Activated CD4-positive, alpha-beta T cell treated with anti-CD3 and anti-CD28 coated beads for 4 hours (primary cell): ENCODE measurements at places on chromosomes 6 and 20.

- no peak for DNase-seq
Measured at GRCh38 chr6:11358904-11359830, 126.7 kb upstream of the NEDD9 start.

GRCh38 chr6:125743604-125744003, 5.8 kb upstream of the HEY2 start:
- no peak for DNase-seq

DNA sequence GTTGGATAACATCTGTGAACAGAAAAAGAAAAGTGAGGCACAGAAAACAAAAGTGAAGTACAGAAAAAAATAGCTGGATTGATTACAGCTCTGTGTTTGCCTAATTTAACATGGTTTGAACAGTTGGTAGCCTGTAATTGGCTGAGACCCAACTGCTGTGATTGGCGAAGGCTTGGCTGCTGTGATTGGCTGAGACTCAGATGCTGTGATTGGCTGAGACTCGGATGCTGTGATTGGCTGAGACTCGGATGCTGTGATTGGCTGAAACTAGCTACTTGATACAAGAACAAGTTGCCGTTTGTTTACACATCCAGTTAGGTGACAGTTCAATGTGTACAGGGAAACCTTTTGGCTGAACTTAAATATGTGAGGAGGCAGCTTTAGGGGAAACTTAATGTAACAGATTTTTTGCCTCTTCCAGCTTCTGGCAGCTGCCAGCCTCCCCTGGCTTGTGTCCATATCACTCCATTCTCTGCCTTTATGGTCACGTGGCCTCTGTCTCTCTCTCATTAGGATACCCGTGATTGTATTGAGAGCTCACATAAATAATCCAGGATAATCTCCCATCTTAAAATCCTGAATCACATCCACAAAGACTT, 223.4 kb upstream of the FOXA2 start:
- DNase-seq: no peak

DNA sequence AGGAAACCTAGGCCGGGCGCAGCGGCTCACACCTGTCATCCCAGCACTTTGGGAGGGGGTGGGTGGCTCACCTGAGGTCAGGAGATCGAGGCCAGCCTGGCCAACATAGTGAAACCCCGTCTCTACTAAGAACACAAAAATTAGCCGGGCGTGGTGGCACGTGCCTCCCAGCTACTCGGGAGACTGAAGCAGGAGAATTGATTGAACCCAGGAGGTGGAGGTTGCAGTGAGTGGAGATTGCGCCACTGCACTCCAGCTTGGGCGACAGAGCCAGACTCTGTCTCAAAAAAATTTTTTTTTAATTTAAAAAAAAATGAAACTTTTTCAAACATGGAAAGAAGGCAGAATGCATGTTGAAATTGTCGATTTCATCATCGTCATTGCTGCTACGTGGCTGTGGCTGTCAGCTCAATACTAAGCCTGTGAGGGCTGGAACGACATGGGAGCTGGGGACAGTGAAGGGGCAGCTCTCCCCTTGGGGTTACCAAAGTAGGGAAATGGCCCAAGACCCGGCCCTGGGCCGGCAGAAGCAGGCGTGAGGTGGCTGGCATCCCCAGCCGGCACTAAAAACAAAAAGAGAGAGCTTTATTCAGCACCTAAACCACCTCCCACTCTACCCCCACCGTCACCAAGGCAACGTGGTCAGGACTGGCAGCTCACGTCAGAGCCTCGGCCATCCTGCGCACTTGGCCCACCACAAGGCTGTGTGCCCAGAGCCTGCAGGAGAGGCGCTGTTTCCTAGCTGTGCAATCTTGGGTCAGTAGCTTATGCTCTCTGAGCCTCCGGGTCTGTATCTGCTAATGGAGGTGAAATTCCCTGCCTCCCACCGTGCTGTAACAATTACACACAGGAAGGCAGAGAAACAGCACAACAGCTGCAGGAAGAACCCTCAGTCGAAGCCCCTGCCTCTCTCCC, 30.8 kb downstream of the AGPAT4 start:
- DNase-seq: no peak

- no peak for DNase-seq
Measured at GRCh38 chr6:75489025-75489424, 4.6 kb downstream of the FILIP1 start.

GRCh38 chr6:113719064-113719463, 138.1 kb upstream of the MARCKS start:
- no peak for DNase-seq

GRCh38 chr20:4840801-4841200, 119.1 kb downstream of the PRND start:
- DNase-seq: no peak

- no peak for DNase-seq
Measured at GRCh38 chr6:3409699-3410384, 47.0 kb downstream of the SLC22A23 start.

- DNase-seq: no peak
Measured at GRCh38 chr6:102028176-102028575, 634.7 kb downstream of the GRIK2 start.

GRCh38 chr6:21785164-21785563, 191.6 kb downstream of the SOX4 start:
- DNase-seq: no peak

DNA sequence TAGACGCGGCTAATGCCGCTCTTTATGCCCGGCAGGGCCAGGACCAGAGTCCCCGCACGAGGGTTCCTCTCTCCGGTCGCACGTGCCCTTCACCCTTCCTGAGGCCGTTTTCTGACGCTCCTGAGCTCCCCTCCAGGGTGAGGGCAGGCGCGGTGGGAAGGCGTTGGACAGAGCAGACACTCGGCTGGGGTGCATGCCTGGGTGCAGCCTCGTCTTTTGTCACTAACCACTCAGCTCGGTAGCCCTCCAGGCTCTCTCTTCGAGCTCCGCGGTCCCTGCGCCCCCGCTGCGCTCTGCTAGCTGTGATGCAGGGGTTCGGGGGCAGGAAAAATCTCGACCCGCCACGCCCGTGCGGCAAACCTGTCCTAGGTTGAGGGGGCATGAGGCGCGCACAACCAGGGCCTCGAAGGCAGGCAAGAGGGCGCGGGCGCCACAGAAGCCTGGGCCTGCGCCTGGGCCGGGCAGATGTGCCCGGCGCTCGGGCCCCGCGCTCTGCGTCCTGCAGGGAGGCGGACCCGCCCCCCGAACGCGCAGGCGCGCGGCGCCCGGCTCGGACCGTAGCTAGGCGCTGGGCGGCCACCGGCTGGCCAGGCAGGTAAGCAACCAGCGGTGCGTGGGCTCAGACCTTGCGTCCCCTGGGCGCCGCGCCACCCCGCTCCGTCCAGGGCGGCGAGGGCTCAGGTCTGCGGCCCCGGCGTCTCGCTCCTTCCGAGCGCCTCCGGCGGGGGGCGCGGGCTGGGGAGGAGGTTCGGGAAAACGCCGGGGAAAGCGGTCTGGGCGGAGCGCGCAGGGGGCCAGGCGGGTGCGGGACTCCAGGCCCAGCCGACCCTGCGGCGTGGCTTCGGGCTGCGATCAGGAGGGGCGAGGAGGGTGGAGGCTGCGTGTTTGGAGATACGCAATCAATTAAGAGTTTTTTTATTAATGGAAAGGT, at the start of gene L3MBTL1:
Gene L3MBTL1, plus strand, starts transcription at position 548 of the 931 bp plus-strand sequence. CDS start 5,807 bp downstream, outside the sequence.
- DNase-seq: no peak

- no peak for DNase-seq
Measured at GRCh38 chr6:135403584-135403983, 94.0 kb downstream of the AHI1 start.

DNA sequence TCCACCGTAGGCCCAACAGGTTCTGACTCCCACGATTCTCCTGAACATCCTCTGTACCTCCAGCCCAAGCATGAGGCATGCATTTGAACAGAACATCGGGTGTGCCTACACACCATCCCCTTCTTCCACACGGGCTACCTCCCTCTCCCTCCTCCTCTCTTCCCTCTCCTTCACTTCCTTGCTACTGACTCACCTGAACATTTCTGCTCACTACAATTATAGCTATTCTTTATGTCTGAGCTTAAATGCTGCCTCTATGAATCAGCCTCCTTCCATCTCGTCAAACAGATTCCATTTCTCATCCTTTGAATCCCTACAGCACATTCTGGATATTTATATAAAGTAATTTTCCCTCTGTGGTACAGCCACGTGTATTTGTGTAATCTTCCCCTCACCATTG, 71.4 kb upstream of the MYLIP start:
- no peak for DNase-seq

- no peak for DNase-seq
Measured at GRCh38 chr20:54691327-54691726, 215.9 kb downstream of the DOK5 start.

DNA sequence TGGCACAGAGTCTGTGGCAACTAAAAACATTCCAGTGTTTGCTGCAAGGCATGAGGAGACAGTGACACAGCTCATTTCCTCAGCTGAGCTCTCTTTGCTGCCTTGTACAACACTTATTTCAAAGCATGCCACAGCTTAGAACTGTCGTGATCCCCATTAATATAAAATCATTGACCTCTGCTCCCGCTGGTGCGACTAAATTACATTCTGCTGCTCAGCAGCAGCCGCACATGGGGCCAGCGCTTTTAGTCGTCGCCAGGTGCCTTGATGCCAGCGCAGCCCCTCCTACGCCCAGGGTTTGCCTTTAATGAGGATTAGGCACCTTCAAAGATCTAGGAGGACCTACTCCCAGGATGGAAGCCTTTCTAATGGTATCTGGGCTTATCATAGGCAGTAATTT, 717.9 kb upstream of the POU3F2 start:
- DNase-seq: no peak

DNA sequence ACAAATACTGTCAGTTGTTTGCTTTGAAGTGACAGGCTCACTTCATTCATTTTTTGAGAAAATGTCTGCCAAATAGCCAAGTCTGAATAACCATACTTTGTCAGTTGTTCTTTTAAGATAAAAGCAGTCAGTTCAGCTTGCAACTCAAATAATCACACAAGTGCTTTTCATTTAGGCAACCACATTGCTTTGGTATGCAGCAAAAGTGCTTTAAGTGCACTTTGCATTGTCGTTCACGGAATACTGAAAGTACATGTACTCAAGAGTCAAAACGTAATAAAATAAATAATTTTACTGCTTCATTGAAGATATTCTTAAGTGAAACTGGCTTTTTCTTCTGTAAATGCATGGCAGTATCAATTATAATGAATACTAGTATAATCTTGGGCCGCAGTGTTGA, 107.2 kb downstream of the MMS22L start:
- DNase-seq: no peak

GRCh38 chr6:85684133-85684808, 41.6 kb upstream of the SYNCRIP start:
- no peak for DNase-seq

DNA sequence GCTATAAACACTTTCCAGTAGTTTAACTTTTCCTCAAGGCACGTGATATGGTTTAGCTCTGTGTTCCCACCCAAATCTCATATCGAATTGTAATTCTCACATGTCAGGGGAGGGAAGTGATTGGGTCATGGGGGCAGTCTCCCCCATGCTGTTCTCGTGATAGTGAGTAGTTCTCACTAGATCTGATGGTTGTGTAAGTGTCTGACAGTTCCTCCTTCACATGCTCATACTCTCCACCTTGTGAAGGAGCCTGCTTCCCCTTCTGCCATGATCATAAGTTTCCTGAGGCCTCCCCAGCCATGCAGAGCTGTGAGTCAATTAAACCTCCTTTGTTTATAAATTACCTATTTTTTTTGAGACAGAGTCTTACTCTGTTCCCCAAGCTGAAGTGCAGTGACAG, 127.9 kb downstream of the DTNBP1 start:
- no peak for DNase-seq

GRCh38 chr6:26195924-26196845, 109.0 kb downstream of the HFE start:
- no peak for DNase-seq

DNA sequence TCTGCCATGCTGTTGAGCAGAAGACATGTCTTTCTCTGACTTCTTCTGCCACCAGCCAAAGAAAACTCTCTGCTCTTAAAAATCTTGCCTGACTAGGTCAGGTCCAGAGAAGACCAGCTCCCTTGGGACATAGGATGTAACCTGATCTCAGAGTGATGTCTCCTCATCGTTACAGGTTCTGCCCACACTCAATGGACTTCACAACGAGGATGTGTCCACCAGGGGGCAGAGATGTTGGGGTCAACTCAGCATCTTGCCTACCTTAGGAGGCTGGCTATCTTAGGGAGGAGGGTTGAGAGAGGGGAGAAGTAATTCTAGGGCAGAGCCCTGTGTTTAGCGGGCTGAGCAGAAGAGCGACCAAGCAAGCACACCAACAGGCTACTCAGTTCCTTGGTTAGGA, 207.6 kb upstream of the CDH4 start:
- no peak for DNase-seq

DNA sequence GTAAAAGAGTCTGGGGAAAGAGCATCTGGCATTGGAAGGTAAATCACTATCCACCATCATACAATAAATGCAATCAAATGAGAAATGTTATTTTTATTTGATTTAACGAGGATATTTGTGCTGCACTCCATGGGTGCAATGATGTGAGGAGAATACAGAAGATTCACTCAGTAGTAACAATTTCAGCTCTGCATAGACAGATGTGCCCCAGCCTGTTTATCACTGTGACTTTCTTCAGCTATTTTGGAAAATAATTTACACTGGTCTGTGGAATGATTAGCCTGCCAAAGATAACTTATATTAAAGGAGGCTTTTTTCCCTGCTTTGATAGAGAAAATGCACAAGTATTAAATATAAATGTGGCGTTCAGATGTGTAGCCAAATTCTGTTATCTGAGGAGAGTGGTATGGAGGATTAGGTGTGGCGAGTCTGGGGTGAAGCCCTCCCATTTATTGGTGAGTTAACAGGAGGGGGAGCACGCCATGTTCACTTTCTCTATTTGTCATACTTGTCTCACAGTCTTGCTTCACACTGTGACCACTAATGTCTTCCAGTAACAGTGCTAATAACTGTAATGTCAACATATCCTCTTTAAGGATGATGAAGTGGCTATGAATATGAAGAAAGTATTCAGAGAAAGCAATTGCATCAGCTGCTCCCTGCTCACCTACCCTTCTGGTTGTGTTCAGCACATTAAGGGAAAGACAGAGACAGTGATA, 645.6 kb downstream of the MMUT start:
- no peak for DNase-seq

- DNase-seq: no peak
Measured at GRCh38 chr20:47049771-47050170, 155.1 kb downstream of the EYA2 start.

DNA sequence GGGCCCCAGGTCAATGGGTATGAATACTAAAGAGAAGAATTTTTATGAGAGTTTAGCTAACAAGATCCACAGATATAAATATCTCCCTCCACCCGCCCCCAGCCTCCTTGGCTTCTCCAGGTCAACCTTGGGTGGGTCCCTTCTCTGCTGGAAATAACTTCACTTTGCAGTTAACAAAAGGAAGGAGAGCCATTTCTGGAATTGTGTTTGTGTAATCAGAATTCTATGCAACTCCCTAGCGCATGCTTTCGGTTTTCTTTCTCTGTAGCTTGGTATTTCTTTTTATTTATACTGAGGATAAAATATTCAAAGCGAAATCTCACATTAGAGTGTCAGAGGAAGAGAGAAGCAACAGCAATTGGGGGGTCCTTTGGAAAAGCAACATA, 27.1 kb downstream of the RIPOR2 start:
- DNase-seq: no peak

DNA sequence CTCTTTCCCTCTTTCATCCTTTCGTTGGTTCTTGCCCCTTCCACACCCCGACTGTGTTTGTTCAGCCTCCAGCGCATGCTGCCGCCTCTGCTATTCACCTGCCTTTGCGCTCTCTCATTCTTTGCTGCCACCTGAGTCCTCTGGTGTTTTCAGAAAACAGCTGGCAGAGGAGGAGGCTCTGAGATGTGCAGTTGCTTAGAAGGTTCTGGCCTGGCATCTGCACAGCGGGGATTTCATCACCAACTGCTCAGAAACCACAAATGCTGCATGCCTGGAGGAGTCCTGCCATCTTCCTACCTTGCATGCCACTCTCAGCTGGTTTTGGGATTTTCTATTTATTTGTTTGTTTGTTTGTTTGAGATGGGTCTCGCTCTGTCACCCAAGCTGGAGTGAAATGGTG, 39.2 kb upstream of the CLDN20 start:
- DNase-seq: no peak
